ENCODE measurements at places on chromosomes 1 and 21.

DNA sequence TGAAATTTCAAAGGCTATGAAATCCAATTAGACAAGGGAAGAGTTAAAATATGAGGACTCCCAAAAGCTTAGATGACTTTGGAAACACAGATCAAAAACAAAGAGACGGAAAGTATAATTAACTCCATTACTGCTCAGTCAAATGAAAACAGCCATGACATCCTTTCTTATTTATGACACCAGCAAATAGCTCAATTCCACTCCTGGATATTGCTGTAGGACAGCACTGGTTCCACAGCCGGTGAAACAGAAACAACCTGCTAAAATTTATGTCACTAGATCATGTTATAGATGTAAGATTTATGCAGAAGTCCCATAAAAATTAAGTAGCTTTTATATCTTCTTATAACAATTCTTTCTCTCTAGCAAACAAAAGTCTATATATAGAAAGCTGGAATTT is 65.6 kb upstream of the RRP15 start:
- DNase-seq: no peak

DNA sequence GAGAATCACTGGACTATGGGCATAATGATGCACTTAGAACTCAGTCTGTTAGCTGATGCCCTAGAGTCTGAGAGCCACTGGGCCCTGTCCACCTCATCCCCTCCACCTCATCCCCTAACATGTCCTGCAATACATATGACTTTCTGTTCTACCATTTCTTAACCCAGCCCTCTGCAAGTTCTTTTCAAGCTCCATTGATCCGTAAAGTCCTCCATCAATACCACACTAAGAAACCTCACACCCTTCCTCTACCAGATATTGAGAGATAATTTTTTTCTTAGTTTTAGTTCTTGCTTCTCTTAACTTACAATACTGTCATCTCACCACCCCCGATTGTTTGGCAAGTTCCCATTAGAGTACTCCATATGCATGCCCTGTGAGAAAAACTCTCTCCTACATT is 22.1 kb downstream of the FCRL4 start:
- no peak for DNase-seq

DNA sequence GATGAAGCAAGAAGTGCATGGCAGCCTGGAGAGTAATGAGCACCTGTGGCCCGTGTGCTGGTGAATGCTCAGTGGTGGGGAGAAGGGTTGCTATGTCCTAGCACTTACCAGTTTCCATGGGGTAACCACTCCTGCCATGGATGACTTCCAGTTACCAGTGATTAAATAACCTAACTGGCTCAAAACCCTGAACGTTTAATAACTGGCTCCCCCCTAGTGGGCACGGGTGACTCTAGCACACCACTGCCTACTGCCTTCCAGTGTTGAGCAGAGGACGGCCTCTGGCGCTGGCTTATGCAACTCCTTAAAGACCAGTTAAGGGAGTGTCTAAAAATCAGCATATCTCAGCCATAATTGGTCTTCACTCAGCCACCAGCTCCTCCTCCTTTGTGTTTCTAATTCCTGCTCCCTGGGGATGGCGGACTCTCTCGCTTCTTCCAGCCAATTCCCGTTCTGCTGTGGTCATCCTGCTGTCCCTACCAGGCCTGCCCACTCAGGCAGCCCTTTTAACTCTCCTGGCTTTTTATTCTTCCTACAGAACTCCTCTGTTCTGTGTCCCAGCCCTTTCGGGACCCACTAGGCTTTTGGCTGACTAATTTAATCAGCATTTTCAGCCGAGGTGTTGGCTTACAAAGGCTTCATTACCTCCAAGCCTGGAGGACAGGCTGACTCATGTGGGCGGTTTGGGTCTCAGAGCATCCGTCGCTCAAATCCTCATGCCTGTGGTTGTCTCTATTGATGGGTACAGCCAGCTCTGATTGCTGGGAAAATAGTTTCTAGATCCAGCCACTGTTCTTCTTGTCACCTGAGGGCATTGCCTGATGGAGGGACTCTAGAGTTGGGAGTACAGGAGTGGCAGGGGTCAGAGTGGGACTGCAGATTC is 332.4 kb downstream of the CAMTA1 start:
- DNase-seq: no peak

GRCh38 chr1:154453574-154454352 is 48.3 kb upstream of the TDRD10 start:
- DNase-seq: no peak

DNA sequence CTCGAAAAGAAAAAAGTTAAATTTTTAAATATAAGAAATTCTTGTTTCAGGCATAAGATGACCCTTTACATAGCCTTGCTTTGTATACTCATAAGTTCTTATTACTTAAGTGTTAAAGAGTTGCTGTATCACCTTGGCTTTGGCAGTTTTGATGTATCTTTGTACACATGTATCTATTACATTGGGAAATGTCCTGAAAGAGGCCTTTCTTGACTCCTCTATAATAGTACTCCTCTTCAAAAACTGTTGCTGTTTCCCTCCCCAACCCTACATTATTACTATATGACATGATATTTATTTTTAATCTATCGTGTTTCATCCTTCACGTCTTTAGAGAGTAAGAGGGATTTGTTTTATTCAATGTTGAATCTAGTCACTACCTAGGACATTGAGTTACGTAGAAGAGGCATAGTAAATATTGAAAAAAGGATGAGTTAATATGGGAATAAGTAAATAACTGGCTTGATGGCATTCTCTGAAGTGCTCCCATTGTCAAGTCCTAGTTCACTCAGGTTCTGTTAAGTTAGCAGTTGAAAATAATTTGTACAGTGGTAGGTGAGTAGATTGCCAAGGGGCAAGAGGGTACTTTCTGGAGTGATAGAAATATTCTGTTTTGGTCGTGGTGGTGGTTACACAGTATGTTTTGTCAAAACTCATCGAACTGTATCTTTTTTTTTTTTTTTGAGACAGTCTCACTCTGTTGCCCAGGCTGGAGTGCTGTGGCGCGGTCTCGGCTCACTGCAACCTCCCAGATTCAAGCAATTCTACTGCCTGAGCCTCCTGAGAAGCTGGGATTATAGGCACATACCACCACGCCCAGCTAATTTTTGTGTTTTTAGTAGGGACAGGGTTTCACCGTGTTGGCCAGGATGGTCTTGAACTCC is 8.2 kb downstream of the THRAP3 start:
- no peak for DNase-seq

DNA sequence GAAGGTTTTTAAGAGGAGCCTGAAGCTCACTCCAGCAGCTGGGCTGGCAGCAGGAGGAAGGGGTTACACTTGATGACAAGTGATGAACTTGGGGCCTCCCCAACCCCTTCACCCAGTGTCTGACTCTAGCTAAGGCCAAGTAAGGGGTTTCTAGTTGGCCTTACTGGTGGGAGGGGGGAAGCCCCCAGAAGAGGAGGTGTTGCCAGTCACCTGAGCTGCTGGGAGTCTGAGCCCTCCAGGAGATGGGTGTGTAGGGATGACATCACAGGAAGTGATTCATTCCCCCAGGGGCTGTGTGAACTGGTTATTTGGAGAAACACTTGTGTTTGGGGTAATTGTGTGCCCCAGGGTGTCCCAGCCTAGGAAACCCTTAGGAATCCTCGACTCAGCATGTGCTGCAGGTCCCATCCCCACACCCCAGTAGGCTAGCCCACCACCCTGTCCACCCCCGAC is 3.1 kb downstream of the PADI1 start:
- peak; percentile 41 for DNase-seq

- DNase-seq: no peak
Measured at GRCh38 chr1:53259932-53260331, 21.6 kb upstream of the MAGOH start.

- no peak for DNase-seq
Measured at GRCh38 chr1:26049531-26050247, 3.8 kb upstream of the SLC30A2 start.
